G401 (cell line): ENCODE measurements at places on chromosomes 11 and 22.
A peak's percentile ranks its signal among the peaks of the same experiment; 100 is the strongest.

- no peak for DNase-seq
Measured at GRCh38 chr22:44599500-44600140, 101.6 kb upstream of the RTL6 start.

- no peak for DNase-seq
Measured at GRCh38 chr22:50084080-50084477, 1.1 kb downstream of the MLC1 start.

DNA sequence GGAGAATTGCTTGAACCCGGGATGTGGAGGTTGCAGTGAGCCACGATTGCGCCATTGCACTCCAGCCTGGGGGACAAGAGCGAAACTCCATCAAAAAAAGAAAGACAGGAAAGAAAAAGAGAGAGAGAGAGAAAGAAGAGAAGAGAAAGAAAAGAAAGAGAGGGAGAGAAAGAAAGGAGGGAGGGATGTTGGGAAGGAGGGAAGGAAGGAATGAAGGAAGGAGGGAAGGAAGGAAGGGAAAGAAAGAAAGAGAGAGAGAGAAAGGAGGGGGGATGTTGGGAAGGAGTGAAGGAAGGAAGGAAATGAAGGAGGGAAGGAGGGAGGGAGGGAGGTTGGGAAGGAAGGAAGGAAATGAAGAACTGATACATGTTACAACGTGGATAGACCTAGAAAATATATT is 12.3 kb upstream of the SPINDOC start:
- DNase-seq = no peak

- no peak for DNase-seq
Measured at GRCh38 chr11:68332186-68332585, 19.8 kb downstream of the LRP5 start.

GRCh38 chr11:47857485-47857884 is 9.3 kb upstream of the NUP160 start:
- DNase-seq = no peak

- DNase-seq = no peak
Measured at GRCh38 chr11:67349928-67350465, 3.3 kb downstream of the POLD4 start.

GRCh38 chr11:79346021-79346420 is 94.8 kb downstream of the TENM4 start:
- DNase-seq = no peak

GRCh38 chr22:19138217-19139000 is 6.0 kb downstream of the ESS2 start:
- DNase-seq = no peak

DNA sequence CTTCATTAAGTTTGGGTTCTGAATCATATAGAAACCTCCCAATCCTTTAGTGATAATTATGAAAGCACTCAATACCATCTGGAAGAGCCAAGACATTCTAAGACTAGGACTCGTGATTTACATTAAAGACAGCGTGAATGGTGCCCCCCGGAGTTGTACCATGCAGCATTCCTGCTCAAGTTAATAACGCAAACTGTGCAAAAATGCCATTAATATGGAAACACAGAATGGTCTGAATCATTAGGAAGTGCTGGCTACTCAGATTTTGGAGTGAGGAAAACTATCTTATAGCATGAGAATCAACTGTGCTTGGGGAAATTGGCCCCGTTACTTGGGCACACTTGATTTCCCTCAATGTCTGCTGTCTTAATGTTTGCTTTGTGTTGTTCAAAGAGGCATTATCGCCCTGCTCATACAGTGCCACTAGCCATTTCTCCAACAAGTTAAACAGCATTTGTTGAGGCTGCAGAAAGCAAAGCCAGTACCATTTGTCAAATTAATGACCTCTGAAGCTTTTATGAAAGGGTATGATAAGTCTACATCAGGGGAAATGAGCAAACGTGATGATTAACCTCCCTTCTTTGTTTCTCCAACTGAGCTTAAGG is 18.5 kb upstream of the TPH1 start:
- DNase-seq = no peak

- peak; percentile 94 for DNase-seq
Measured at GRCh38 chr11:71364176-71364671, 84.0 kb downstream of the DHCR7 start.

- peak; percentile 75 for DNase-seq
Measured at GRCh38 chr11:64088162-64089026, 52.7 kb downstream of the FLRT1 start.

- DNase-seq = peak; percentile 67
Measured at GRCh38 chr22:50526108-50526833, 873 bp upstream of the SCO2 start.

GRCh38 chr11:65108469-65109123 is 3.1 kb upstream of the TM7SF2 start:
- DNase-seq = no peak

GRCh38 chr22:42064629-42065028 is 6.0 kb downstream of the NAGA start:
- no peak for DNase-seq

GRCh38 chr11:134517115-134517514 is 105.1 kb upstream of the B3GAT1 start:
- no peak for DNase-seq

DNA sequence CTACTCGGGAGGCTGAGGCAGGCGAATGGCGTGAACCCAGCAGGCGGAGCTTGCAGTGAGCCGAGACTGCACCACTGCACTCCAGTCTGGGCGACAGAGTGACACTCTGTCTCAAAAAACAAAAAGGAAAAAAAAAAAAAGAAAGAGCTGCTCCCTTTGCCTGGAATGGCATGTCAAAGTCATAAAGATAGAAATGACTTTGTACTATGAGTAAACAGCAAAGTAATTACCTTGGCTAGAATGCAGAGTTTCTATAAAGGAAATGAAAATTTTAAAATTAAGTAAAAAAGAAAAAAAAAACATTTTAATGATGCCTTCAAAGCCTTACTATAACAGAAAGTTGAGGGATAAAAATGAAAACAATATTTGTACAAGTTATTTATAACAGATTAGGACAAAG is 10.1 kb downstream of the PPP2R1B start:
- no peak for DNase-seq

DNA sequence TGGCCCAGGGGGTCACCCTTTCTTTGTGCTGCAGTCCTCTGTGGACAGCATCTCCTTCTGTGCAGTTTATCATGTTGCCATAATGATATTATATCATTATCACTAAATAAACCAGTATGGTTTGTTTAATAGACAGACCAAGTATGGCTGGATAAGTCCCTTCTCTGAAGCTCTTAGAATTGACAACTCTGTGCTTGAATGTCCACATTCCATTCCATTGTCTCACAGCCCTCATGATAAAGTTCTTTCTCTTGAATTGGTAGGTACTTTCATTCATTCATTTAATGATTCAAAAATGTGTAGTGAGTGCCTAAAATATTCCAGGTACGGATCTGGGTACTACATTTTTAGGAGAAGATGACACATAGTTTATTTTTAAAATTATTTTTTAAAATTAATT is 7.8 kb downstream of the RPS6KA4 start:
- DNase-seq = no peak

- no peak for DNase-seq
Measured at GRCh38 chr11:111960916-111961315, 23.8 kb downstream of the DIXDC1 start.

DNA sequence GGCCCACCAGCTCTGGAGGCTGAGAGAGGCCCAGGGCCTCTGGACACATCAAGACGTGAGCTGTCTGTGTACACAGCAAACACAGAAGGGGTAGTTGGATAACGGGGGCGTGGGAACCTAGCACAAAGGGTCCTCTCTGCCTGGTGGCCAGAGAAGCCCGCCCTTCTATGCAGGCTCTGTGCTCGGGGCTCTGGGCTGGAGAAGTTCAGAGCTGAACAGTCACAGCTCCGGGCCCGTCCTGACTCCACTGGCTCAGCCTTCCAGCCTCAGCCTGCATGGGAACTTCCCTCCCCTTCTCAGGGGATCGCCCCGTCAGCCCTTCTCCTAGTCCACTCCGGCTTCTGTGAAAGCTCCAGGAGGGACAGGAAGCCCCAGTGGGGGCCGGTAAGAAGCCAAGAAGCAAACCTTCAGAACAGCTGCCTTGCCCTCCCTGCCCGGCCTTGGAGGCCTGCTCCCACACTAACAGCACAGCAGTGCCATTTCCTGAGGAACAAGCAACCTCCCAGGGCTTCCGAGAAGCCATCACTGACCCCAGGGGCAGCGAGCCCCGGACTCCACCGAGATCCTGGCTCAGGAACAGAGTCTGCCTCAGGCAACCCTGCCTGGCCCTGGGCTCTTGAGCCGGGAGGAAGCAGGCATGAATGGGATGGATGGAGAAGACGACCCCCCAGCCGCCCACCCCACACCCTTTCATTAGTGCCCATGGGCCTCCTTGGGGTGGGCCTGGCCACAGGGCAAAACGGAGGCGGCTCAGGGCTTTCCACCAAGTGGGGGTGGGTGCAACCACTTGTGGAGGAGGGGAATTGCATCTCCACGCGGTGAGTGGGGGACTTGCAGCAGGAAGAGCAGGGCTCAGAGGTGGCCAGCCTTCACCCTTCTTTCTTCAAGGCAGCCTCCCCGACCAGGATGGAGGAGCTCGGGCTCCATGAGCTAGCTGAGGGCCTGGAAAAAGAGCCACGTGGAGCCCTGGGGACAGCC is 119.8 kb downstream of the ST3GAL4 start:
- no peak for DNase-seq

DNA sequence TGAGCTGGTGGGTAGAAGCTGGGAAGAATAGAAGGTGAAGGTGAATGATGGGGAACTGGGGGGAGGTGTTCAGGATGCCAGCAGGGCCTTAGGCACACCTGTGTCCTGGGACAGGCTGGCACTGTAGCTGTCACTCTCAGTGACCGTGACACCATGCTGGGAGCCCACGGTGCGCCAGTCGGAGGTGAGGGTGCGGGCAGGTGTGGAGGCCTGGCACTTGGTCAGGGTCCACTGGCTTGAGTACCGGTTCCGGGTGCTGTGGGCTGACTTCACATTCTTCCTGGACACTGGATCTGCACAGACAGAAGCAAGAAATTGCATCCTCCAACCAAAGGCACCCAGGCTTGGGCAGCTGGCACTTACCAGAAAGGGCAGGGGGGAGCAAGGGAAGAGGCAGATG is 103.8 kb downstream of the CEP164 start:
- DNase-seq = no peak

DNA sequence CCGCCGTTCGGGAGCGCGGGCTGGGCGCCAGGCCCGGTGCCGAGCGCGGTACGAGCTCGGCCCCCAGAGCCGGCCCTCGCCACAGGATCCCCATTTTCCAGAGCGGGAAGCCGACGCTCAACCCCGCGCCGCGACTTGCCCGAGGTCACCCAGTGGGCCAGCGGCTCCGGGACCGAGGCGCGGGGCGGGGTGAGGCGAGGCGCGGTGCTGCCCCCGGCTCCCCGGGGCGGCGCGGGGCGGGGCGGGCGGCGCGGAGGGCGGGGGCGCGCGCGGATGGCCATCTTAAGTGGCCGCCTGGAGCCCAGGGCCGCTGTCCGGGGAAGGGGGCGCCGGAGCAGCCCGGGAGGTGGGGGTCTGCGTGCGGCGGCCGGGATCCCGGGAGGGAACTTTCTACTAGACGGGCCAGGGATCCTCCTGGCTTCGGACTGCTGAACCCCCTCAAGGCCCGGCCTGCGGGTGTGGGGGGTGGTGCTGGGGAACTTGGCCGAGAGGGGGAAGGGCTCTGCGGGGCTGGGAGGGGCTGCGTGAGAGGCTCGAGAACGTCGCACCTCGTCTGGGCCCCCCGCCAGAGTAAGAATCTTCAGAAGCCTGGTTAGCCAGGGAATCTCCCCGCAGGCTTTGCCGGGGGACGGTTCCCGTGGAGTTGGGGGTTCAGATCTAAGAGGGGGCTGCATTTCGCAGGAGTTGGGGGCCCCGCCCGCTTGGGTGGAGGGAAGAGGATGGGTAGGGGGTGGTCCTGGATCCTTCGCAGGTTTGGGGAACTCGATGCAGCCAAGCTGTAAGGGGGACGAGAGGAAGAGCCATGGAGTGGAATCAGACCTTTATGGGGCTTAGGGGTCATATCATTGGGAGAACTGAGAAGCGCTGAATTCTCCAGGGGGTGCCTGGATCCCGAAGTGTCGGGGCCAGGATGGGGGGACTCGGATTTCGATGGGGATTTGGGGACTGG is 678 bp upstream of the INPPL1 start:
- peak; percentile 7 for DNase-seq

DNA sequence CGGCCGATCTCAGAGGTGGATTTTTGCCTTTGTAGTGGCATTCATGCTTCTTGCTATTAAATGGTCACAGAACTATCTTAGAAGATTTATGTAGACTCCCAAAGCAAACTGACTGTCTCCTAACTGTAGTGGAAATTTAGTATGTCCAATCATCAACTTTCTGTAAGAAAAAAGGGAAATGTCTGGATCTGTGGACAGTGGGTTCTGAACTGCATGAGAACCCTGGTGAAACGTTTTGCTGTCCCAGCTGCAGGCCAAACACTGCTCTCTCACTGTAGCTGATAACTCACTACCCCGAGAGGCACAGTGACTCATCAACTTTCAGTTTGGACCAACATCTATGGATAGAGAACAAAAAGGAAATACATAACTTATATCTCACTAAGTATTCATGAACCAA is 387.1 kb downstream of the SOX6 start:
- DNase-seq = peak; percentile 19

DNA sequence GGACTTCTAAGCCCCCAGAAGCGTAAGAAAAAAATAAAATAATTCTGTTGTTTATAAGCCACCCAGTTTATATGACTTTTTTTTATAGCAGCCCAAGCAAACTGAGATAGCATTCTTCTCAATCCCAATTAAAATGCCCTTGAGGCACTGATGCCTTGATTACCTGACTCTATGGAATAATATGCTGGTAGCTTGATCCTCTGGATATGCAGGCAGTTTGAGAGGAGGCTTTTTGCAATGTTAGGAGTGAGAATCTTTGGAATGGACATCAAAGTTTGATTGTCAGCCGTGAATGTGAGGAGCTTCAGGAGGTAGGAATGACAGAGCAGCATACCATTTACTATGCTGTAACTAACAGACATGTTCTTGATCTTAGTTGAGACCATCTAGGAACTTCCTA is 275.6 kb downstream of the AASDHPPT start:
- DNase-seq = no peak

DNA sequence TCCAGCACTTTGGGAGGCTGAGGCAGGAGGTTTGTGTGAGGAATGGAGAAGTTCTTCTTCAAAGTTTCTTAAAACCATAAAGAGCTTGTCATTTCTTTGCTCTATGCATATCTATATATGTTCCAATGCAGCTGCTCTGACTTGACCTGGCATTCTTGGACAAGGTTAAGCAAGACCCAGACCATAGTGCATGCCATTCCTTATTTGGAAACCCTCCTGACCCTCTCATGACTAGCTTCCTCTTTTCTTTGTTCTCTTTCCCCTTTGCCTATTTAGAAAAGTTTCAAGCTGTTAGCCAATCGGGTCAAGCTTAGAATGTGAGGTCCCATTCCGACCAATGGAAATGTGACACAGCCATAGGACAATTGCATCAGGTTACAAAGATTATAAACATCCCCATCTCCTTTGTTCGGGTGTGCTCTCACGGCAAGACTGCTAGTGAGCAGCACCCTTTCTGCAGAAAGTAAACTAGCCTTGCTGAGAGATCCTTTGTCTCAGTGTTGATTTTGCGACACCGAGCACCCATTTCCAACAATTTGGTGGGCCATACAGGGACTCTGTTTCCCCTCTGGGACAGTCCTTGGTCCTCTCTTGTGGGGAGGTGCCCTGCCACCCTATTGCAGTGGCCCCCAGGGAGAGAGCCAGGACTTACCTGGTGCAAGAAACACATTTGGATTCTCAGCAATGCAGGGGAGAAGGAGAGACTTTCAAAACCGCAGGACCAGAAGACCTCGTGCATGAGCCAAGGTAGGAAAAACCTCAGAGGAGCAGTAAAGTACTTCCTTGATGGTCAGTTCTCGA is 39.9 kb upstream of the ANO1 start:
- no peak for DNase-seq
